ENCODE measurements at places on chromosomes 7 and 10.

GRCh38 chr7:134589491-134589941 is 40.6 kb downstream of the AKR1B15 start:
- no peak for DNase-seq

GRCh38 chr10:101095550-101096213 is 33.9 kb downstream of the KAZALD1 start:
- peak; percentile 13 for DNase-seq

- peak; percentile 12 for DNase-seq
Measured at GRCh38 chr10:130179640-130180039, 43.4 kb downstream of the GLRX3 start.

- DNase-seq = no peak
Measured at GRCh38 chr10:29319205-29319781, 30.4 kb downstream of the LYZL1 start.

- no peak for DNase-seq
Measured at GRCh38 chr7:150451097-150451793, 815 bp downstream of the GIMAP8 start.

GRCh38 chr7:92228100-92228499 is 17.6 kb downstream of the KRIT1 start:
- DNase-seq = no peak

- no peak for DNase-seq
Measured at GRCh38 chr7:90857603-90858002, 261.5 kb downstream of the CDK14 start.

- no peak for DNase-seq
Measured at GRCh38 chr10:61750943-61751471, 88.3 kb downstream of the CABCOCO1 start.

DNA sequence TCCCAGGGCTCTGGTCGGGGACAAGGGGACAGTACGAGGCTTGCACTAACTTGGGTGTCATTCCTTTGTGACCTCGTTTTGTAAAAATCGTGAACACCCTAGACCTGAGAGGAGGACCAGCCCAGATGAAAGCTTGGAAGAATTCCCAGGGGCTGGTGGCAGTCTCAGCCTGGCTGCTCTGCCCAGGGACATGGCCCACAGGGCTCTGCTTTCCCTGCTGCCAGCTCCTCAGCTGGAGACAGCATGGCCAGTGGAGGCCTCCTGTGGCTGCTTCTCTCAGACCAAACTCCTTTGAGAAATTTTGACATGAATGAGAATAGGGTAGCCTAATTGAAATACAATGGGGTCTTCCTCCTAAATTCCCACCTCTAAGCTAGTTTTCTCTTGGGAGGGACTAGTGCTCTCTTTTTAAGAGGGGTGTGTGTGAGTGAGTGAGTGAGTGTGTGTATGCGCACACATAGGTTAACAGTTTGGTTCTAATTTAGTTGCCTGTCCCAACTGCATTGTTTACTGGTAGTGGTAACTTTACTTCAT is 140.3 kb upstream of the EFCAB10 start:
- DNase-seq = no peak

GRCh38 chr10:119724593-119725516 is 995 bp upstream of the INPP5F start:
- DNase-seq = no peak

GRCh38 chr7:73312831-73313520 is 4.3 kb upstream of the NSUN5 start:
- no peak for DNase-seq

DNA sequence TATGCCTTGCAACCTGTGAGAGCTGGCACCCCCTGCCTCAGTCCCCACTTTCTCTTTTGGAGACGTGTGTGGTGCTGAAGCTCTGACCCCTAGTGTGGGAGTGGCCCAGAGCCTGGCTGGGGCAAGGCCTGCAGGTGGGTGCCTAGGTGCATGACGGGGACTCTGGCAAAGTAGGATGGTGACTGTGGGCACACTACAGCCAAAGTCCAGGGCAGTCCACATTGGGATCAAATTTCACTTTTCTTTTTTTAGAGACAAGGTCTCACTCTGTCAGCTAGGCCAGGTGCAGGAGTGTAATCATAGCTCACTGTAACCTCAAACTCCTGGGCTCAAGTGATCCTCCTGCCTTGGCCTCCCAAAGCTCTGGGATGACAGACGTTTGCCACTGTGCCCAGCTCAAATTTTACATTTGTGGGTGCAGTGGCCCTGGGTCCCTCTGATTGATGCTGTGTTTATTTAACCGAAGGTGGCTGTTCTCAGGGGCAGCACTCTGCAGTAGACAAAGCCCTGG is 52.3 kb downstream of the NEURL1 start:
- DNase-seq = no peak

- no peak for DNase-seq
Measured at GRCh38 chr10:81367132-81367531, 507.9 kb upstream of the NRG3 start.

- DNase-seq = no peak
Measured at GRCh38 chr10:511849-512191, 177.6 kb downstream of the DIP2C start.

- DNase-seq = no peak
Measured at GRCh38 chr7:151312356-151312755, 29.3 kb upstream of the NUB1 start.

GRCh38 chr7:25009257-25009656 is 29.3 kb upstream of the OSBPL3 start:
- no peak for DNase-seq

GRCh38 chr7:2376351-2377154 is 21.9 kb downstream of the EIF3B start:
- no peak for DNase-seq

GRCh38 chr7:26284995-26285632 is 6.5 kb upstream of the SNX10 start:
- no peak for DNase-seq

GRCh38 chr7:29920491-29920890 is 69.1 kb downstream of the SCRN1 start:
- no peak for DNase-seq

GRCh38 chr7:155743177-155743576 is 69.1 kb downstream of the SHH start:
- no peak for DNase-seq
